ENCODE measurements at places on chromosomes 1 and 21.

- DNase-seq, result no peak
These were observed 547.3 kb upstream of the BEND5 start for GRCh38 chr1:49323925-49324540.

GRCh38 chr1:9311029-9311428 lies 18.3 kb downstream of the SPSB1 start:
- DNase-seq, result no peak

- DNase-seq, result no peak
These were observed 10.0 kb downstream of the NBPF3 start for GRCh38 chr1:21449906-21450305.

GRCh38 chr1:10530756-10531495 lies 56.2 kb downstream of the PEX14 start:
- no peak for DNase-seq

GRCh38 chr1:9038881-9039760 lies 12.9 kb upstream of the SLC2A7 start:
- no peak for DNase-seq

DNA sequence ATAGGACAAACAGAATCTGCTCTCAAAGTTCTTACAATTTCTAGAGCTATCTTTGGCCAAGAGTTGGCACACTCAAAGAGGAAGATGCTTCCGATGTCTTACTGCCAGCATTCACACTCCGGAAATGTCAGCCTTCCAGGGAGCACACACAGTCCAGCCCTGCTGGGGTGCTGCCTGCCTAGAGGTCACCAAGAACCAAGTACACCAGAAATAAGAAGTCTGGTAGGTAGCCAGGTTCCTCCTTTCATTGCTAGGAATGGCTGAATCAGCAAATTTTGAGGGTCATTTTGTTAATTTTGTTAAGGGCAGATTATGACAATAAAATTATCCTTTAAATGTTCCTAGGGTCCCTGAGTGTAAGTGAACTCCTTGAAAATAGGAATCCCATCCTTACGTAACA lies 77.5 kb downstream of the PLPP3 start:
- DNase-seq, result no peak

DNA sequence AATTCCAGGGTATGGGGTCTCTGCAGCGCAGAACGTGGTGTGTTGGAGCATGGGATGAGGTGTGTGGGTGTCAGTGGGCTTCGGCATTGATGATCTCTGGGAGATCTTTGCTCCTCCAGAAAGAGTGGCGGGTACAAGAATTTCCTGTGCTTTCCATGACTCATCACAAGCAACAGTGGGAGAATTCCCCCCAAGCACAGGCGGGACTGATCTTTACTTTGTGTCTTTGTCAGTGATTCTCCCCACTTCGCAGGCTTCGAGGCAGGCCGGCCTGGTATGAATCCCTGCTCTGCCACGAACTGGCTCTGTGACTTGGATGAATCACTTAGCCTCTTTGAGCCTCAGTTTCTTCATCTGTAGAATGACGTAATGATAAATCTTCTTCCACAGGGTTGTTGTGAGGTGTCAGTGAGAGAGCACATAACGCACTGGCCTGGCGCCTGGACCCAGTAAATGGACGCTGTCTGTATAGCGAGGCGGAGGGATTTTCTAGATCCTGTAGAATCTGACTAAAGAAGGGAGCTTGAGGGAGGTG lies 2.0 kb downstream of the OPRD1 start:
- no peak for DNase-seq

DNA sequence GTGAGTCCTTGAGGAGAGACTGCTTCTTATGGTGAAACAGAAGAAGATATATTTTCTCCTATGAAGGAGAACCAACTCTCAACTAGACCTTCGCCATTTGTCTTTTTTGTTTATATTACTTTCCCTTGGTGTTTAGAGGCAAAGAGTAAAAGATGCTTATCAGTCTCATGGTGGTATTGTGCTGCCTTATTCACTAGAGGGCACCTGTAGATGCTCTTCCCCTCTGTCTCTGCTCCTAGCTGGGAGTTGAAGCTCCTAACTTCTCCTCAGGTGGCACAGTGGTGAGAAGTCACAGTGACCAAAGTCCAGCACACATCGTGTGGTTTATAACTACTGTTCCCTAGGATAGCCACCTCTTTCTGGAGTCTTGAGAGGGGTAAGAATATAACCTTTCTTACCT lies 1359.6 kb downstream of the PLA2G4A start:
- DNase-seq, result no peak

DNA sequence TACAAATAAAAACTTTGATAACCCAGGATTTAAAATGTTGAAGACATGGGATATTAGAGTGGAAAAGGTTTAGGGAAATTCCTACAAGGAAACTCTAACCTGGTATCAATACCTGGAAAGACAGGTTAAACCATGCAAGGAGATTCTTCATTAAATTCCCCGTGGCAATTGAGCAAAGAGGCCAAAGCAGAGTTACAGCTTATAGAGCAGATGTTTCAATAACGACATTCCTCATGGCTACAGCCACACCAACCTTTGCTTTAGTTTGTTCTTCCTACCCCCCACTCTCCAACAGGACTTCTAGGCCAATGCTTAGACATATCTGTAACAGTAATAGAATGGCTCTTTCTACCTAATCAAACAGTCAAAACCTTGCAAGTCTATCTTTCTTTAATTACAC lies 271.3 kb downstream of the COL11A1 start:
- no peak for DNase-seq

GRCh38 chr1:179169616-179170467 lies 59.6 kb downstream of the ABL2 start:
- no peak for DNase-seq

GRCh38 chr1:164886101-164886500 lies 327.1 kb downstream of the PBX1 start:
- no peak for DNase-seq

DNA sequence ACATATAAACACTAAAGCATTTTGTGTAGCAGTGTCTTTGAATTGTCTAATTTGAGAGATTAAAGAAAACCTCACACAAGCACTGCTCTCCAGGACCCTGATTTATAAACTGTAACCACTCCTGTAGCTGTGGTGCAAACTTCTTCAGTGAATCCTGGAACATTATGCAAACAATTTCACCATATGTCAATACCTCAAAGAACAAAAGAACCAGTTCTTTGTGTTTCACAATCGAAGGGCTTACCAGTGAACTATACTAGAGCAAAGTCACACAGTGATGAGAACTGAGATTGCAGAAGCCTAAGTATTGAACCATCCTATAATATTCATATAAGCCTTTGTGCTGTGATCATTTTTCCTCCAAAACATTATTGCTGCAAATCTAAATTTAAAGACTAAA lies 21.5 kb downstream of the DPH5 start:
- DNase-seq, result no peak

GRCh38 chr1:24322470-24323177 lies 3.5 kb downstream of the GRHL3 start:
- DNase-seq, result no peak

GRCh38 chr1:228207851-228208821 lies at the start of gene OBSCN:
Gene OBSCN (plus strand): TSS chr1:228208044. CDS start chr1:228211784, 3,740 bp downstream.
- DNase-seq, result no peak

DNA sequence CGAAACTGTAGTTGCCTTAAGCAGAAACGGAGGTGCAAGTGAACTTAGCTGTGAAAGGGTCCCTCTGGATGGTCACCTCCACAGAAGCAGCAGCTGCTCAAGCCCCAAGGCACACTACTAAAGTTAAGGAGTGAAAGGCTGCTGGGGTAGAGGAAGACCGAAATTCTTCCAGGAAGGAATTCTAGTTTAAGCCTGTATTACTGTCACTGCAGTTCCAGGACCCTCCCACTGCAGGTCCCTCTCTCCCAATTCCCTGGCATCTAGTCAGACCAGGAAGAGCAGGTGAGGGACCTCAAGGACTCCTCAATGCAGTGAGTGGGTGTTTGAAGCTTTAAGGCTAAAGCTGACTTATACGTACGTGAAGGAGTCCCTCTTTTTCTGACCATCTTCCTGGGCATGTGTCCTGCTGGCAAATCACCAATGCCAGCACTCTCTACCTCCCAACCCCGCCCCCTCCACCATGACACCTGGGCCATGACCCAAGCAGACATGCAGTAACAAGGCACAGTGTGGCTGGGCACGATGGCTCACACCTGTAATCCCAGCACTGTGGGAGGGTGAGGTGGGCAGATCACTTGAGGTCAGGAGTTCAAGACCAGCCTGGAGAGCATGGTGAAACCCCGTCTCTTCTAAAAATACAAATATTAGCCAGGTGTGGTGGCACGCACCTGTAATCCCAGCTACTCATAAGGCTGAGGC lies 57.2 kb downstream of the TGFBR3 start:
- DNase-seq, result no peak

DNA sequence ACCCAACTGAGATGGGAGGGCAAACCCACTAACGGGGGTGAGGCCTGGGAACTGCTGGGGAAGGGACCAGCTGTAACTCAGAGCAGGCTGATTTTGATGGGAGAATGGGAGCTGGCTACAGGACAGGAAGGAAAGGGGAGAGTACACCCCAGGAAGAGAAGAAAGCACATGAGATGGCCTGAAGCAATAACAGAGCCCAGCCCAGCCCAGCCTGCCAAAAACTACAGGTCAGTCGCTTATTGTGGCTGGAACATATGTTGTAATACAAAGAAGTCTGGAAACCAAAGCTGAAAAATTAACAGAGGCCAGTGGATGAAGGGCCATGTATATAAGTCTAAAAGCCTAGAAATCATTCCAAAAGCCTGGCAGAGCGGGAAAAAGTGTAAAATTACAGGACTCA lies 1.6 kb downstream of the ITLN2 start:
- DNase-seq, result no peak

DNA sequence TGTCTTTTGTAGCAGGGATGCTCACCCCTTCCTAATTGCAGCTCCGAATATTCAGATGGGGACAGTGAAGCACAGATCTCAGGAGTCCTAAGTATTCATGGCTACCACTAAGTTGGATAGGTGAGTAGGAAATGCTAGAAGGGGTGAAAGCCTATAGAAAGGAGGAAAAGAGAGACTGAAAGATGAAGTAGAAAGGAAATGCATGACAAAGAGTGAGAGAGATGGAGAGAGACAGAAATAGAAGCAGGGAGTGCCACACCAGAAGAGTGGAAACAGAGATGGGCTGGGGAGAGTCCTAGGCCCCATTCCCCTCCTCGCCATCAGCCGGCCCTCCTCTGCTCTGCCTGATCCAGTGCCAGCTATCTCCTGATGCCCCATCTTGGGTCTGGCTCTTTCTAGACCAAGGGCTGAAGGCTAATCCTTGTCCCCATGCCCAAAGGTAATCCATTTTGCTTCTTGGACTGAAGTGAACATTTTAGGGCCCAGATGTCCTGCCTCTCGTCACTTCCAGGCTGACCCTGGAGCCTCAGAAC lies 2.0 kb downstream of the PEA15 start:
- no peak for DNase-seq

DNA sequence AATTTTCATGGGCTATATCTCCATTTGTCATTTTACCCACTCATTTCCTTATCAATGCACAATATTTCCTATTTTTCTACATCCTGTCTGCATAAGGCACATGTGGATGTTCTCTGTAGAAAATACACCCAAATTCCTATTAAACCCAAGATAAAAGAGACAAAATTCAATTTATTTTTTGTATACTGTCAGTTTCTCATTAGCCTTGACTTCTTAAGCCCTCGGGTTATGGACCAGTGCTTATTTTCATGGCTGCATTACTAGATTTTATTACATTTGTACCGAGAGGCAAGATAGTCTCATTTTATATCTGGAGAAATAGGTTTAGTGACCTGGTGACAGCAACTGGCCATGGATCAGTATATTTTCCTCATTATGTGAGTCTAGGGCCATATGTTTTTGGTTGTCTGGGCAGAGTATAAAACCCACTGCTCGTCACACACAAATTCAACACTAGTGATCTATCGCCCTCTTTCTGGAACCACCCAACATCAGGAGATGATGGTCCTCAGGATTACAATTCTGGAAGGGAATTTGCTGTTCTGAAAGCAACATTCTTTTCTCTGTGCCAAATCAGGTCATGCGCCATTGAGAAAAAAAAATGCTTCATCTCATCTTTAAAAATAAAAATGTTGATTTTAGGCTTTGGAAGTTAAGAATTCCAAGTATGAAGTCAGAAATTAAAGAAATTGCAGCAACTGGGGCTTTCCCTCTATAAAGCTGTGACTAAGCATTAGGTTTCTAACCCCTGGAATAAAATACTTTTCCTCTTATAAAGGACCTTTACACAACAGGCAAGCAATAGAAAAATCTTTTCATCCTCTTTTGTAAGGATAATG lies 81.4 kb downstream of the ASTN1 start:
- no peak for DNase-seq

GRCh38 chr1:11308699-11309224 lies 35.8 kb downstream of the UBIAD1 start:
- DNase-seq, result no peak

DNA sequence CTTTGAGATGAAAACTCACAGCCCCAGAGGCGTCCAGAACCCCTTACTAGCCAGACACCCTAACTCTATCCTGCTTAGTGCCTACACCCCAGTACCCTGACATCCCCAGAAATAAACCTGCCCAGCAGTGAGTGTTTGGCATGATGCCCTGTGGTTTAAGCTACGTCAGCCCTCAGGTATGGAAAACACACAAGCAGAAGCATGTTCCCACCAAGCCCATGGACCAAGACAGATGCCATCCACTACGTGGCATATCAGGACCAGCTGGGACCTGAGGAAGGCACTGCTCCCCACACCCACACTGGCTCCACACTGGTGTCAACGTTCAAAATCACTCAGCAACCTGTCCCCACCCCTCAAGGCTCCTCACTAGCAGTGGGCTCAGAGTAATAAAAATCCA lies 116.4 kb downstream of the SYT2 start:
- no peak for DNase-seq

DNA sequence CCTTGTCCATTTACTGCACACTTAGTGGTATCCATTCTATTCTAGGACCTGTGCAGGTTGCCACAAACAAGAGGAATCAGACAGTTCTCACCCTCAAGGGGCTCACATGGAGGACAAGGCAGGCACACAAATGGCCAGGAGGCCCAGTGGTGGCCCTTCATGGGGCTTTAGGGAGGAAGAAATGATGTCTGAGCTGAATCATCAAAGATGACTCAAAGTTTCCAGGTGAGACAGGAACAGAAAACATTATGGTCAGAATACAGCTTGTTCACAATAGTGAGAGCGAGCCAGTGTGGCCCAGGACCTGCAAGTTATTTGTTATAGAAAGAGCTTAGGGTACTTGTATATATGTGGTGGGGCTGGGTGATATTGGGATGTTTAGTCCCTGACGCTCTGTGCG lies 26.4 kb downstream of the SHISAL2A start:
- DNase-seq, result peak; percentile 39

GRCh38 chr1:10510520-10511493 lies 36.1 kb downstream of the PEX14 start:
- DNase-seq, result peak; percentile 66

DNA sequence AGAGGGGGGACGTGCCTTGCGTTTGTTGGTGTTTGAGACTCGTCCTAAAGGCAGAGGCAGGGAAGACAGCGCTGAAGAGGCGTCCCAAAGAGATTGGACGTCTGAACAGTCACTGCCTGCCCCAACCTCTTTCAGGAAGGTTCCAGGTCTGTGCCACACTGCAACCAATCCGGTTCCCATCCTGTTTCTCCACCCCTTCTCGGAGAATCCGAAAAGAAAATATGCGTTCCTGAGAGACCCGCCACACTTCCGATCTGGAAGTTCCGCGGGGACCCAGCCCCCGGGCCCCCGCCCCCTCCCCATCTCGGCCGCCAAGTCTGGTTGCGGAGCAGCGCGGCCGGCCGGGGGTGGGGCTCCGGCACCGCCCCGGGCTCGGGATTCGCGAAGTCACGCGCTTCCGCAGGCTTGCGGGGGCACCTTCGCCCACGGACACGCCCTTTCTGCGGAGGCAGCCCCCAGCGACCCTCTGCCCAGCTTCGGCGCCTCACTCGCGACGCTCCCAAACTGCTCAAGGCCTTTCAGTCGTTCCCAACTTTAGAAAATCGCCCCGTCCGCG lies 124.5 kb upstream of the DPYD start:
- DNase-seq, result no peak

Data from activated CD4-positive, CD25-positive, alpha-beta regulatory T cell treated with anti-CD3 and anti-CD28 coated beads, Interleukin-2, amount 50 U/mL, for 72 hours (primary cell).